ENCODE measurements at places on chromosomes 16 and 17. TPM values are rescaled to one million over a fixed set of nuclear protein-coding genes. Genes with fewer than 3 reads are reported as not detected.

- DNase-seq = no peak
- H3K27me3 ChIP-seq = no peaks in the 10 kb centered on the region
- H3K4me3 ChIP-seq = no peak overlapping the region
- H3K4me1 ChIP-seq = peaks cover 46% of the 10 kb centered on the region
- H3K36me3 ChIP-seq = no peaks in the 10 kb centered on the region
- H3K27ac ChIP-seq = no peak overlapping the region
Measured at GRCh38 chr16:85617948-85618347, 4.8 kb downstream of the GSE1 start.

DNA sequence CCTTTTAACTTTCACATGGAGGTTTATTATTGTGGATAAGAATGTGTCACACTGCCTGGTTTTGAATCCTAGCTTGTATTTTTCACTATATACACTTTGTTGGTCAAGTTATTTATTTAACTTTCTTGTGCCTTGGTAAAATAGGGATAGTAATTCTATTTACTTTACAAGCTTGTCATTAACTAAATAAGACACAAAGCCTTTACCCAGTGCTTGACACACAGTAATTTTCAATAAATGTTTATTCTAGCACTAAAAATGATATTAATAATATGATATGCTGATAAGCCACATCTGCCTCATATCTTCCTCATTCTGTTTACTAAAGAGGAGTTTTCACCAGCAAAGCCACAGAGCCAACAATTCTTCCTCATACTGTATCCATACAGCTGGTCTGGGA, 27.8 kb downstream of the MYH10 start:
- H3K36me3 ChIP-seq = no peaks in the 10 kb centered on the region
- no peak overlapping the region for H3K4me3 ChIP-seq
- no peak overlapping the region for H3K27ac ChIP-seq
- no peak for DNase-seq
- no peaks in the 10 kb centered on the region for H3K4me1 ChIP-seq

- no peaks in the 10 kb centered on the region for H3K36me3 ChIP-seq
- no peak overlapping the region for H3K27ac ChIP-seq
- no peak overlapping the region for H3K4me3 ChIP-seq
- peaks cover 4% of the 10 kb centered on the region for H3K27me3 ChIP-seq
Measured at GRCh38 chr17:49214676-49215360, 4.3 kb downstream of the ABI3 start.

DNA sequence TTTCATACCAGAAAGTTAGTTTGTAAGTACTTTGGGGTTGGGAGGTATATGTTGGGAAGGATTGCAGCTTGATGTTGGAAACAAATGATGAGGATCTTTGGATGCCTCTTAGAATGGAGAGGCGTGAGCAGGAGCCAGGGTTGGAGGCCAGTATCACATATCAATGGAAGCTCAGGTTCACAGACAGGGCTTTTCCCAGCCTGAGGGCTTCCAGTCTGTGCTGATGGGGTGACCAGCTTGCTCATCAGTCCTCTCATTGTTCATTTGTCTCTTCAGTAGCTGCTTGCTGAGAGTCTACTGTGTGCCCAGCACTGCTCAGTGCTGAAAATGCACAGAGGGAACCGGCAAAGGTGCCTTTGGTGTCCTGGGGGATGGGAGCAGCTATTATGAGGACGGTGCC, 5.8 kb downstream of the DNAAF1 start:
- no peak overlapping the region for H3K4me3 ChIP-seq
- H3K27me3 ChIP-seq = no peaks in the 10 kb centered on the region
- no peak overlapping the region for H3K27ac ChIP-seq

GRCh38 chr17:1783271-1783670, 21.4 kb downstream of the SERPINF1 start:
- no peaks in the 10 kb centered on the region for H3K36me3 ChIP-seq
- no peaks in the 10 kb centered on the region for H3K27me3 ChIP-seq
- no peak overlapping the region for H3K4me3 ChIP-seq
- peaks cover 15% of the 10 kb centered on the region for H3K4me1 ChIP-seq
- DNase-seq = no peak
- no peak overlapping the region for H3K27ac ChIP-seq

DNA sequence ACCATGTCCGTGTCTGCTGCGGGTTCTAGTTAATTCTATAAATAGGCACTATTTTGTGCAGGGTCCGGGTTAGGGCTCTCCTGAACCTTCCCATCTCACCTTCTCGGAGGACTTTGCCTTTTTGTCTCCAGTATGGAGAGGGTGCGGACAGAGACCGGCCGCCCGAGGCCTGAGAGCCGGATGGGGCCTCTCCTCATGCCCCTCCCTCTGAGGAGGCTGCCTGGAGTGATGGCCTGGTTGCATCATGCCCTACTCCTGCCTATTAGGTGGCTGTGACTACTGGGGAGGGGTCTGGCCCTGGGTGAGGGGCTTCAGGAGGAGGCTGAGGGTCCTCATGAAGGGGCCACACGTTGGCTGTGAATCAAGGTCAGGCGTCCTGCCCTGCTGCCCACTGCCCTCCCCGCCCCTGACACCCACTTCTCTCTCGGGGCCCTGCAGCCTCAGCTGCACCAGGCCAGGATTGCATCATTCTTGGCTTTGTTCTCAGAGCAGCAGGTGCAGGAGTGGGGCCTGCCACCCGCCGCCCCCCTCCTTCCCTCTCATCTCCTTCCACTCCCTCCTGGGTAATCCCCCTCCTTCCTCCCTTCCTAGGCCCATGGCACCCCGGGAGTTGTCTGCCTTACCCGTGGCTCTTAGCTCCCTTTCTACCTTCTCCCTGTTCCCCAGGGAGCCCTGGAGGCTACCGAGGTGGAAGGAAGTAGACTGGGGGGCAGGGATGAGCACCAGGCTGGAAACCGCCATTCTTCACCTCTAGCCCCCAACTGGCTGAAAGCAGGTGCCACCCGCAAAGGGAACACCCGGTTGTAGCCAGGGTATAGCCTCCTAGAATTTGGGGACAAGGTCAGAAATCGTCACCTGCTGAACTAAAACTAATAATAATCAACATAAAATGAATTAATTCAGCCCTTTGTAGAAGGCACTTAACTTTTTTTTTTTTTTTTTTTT, 12.7 kb upstream of the ARHGAP23 start:
- H3K4me3 ChIP-seq = peak overlapping the region; percentile 26
- H3K27me3 ChIP-seq = no peaks in the 10 kb centered on the region
- H3K4me1 ChIP-seq = peaks cover 4% of the 10 kb centered on the region
- DNase-seq = no peak

DNA sequence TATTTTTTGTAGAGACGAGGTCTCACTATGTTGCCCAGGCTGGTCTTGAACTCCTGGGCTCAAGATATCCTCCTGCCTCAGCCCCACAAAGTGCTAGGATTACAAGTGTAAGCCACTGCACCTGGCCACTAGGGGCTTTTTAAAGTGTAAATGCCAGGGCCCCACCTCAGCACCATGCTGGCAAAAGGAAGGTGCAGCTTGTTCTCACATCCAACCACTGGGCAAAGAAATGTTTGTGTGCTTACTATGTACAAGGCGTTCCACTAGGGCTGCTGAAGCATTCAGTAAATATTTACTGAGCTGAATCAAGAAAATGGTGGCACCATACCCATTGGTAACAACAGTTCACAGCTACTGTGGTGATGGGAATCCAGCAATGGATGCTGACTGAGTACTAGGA, 22.6 kb downstream of the COG1 start:
- H3K4me1 ChIP-seq = no peaks in the 10 kb centered on the region
- H3K36me3 ChIP-seq = no peaks in the 10 kb centered on the region
- no peaks in the 10 kb centered on the region for H3K27me3 ChIP-seq
- no peak overlapping the region for H3K27ac ChIP-seq
- H3K4me3 ChIP-seq = no peak overlapping the region

DNA sequence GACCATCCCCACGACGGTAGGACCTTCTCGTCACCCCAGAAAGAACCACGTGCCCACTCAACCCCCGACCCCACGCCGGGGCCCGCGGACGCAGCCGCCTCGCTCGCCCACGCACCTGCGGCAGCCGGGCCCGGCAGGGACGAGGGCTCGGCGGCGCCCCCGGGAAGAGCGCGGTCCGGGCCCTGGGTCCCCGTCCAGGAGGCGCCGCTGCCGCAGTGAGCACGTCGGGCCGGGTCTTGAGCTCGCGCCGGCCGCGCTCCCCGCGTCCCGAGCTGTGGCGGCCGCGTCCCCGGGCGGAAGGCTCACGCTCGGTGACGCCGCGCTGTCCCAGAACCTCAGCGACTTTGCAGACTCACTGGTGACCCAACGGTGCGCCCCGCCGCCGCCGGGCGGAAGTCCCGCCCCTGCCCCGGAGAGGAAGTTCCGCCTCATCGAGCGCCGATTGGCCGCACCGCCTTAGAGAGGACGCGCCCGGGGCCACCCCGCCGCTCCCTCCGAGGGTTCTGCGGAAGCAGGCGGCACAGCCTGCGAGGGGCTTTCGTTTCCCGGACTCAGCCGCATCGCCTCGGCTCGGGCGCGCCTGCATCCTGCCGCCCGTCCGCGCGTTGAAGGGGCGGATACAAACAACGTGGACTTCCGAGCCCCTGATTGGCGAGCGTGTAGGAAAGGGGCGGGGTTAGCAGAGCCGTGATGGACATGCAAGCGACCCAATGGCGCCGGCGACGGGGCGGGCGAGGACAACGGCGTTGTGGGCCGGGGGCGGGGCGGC, 793 bp upstream of the RAB40C start:
- peak overlapping the region; percentile 79 for H3K4me3 ChIP-seq
- peaks cover 45% of the 10 kb centered on the region for H3K4me1 ChIP-seq
- H3K27ac ChIP-seq = peak overlapping the region; percentile 90
- peak; percentile 64 for DNase-seq

DNA sequence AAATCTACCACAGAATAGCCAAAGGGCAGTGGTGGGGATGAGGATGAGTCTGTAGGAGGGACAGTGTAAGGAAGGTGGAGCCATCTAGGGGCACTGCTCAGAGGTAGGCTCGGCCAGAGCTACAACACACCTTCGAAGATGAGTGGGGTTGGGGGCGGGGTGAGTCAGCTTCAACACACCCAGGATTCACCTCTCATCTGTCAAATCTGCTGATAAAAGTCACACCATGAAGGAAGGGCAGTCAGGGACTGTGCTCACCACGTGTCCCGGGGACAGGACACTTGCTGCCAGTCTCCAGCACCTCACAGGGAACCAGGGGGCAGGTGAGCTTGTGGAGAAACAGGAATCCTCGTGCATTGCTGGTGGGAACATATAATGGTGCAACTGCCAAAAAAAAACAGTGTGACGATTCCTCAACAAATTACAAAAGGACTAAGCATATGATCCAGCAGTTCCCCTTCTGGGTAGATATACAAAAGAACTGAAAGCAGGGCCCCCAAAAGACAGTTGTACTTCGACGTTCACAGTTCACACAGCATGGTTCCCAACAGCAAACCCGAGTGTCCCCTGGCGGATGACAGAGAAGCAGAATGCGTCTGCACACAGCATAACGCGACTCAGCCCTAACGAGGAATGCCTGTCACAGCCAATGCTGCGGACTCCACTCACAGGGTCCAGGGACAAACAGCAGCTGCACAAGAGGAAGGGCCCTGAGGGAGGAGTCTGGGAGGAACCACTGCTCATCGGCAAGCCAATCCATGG, 133.1 kb downstream of the ANKRD11 start:
- no peak overlapping the region for H3K4me3 ChIP-seq
- H3K36me3 ChIP-seq = no peaks in the 10 kb centered on the region
- H3K27me3 ChIP-seq = no peaks in the 10 kb centered on the region
- peak overlapping the region; percentile 48 for H3K27ac ChIP-seq

DNA sequence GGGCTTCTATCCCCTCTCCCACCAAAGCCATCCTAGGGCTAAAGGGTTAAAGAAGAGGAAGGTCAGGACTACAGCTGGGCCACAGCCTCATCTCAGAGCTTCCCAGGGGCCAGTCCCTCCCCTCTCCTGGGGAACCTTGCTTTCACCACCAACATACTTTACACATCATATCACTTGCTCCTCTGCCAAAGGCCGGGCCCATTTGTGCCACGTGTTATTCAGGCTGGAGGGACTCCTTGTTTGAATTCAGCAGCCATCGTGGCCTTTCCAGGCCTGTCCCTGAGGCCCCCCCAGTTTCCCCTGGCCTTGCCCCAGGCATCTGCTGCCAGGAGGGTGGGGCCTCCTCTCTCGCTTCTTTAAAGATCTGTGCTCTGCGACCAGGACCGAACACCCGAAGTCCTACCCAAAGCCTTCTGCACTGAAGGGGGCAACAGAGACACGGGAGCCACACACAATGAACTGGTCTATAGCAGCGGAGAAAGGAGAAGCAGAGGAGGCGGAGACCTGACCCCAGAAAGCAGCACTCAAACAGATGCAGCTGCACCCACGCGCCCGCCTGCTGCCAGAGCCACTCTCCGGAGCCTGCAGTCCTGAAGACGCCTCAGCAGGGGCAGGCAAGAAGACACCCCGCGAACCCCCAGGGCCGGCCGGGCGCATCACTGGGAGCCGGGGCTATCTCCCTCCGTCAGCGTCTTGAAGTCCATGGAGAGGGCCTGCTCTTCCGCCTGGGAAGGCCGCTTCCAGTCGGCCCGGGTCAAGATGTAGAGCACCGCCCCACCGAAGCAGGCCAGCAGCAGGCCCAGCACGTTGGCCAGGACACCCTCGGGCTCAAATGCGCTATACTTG, 12.1 kb downstream of the CYB561 start:
- H3K4me3 ChIP-seq = no peak overlapping the region
- peaks cover 67% of the 10 kb centered on the region for H3K4me1 ChIP-seq
- H3K27me3 ChIP-seq = no peaks in the 10 kb centered on the region
- no peak for DNase-seq
- peak overlapping the region; percentile 83 for H3K27ac ChIP-seq

- peaks cover 8% of the 10 kb centered on the region for H3K36me3 ChIP-seq
- peaks cover 21% of the 10 kb centered on the region for H3K4me1 ChIP-seq
- no peaks in the 10 kb centered on the region for H3K27me3 ChIP-seq
- H3K27ac ChIP-seq = peak overlapping the region; percentile 94
- peak overlapping the region; percentile 93 for H3K4me3 ChIP-seq
Measured at GRCh38 chr16:24540602-24541210, 1.3 kb downstream of the RBBP6 start.

GRCh38 chr16:49701789-49702494, 154.0 kb downstream of the ZNF423 start:
- H3K4me1 ChIP-seq = no peaks in the 10 kb centered on the region
- no peaks in the 10 kb centered on the region for H3K36me3 ChIP-seq
- DNase-seq = no peak
- H3K4me3 ChIP-seq = no peak overlapping the region
- H3K27ac ChIP-seq = no peak overlapping the region
- H3K27me3 ChIP-seq = no peaks in the 10 kb centered on the region

- no peaks in the 10 kb centered on the region for H3K4me1 ChIP-seq
- H3K27ac ChIP-seq = no peak overlapping the region
- no peak for DNase-seq
- H3K27me3 ChIP-seq = peaks cover 14% of the 10 kb centered on the region
Measured at GRCh38 chr17:77717941-77718668, 240.4 kb upstream of the TNRC6C start.

GRCh38 chr17:22300731-22301352, 608.5 kb downstream of the KCNJ18 start:
- H3K36me3 ChIP-seq = no peaks in the 10 kb centered on the region
- DNase-seq = no peak
- no peak overlapping the region for H3K4me3 ChIP-seq
- H3K4me1 ChIP-seq = no peaks in the 10 kb centered on the region
- H3K27me3 ChIP-seq = no peaks in the 10 kb centered on the region
- no peak overlapping the region for H3K27ac ChIP-seq

- DNase-seq = no peak
- no peaks in the 10 kb centered on the region for H3K36me3 ChIP-seq
- H3K27ac ChIP-seq = no peak overlapping the region
- no peaks in the 10 kb centered on the region for H3K4me1 ChIP-seq
- H3K4me3 ChIP-seq = no peak overlapping the region
Measured at GRCh38 chr17:62910277-62910676, 55.8 kb upstream of the TANC2 start.

PROCA1 gene
- 4.9 TPM for total RNA-seq

DPEP3 gene
- total RNA-seq = not detected

CHST4 gene
- 1.1 TPM for total RNA-seq

STX1B gene
- total RNA-seq = 3.7 TPM

KRTAP1-1 gene
- total RNA-seq = not detected

Measured in Panc1 (cell line).